ENCODE measurements at places on chromosomes 12 and 14. TPM values are rescaled to one million over a fixed set of nuclear protein-coding genes. Genes with fewer than 3 reads are reported as not detected.

SMOC1 gene
- 3.1 TPM for total RNA-seq

CRIP1 gene
- 35.7 TPM for total RNA-seq

TMEM179 gene
- 1.5 TPM for total RNA-seq

ZNF891 gene
- 2.6 TPM for total RNA-seq

ADAM21 gene
- 0.40 TPM for total RNA-seq

HPD gene
- total RNA-seq: 2.8 TPM

NFE2 gene
- total RNA-seq: 0.58 TPM
